ENCODE measurements at places on chromosomes 7 and 10.
A peak's percentile ranks its signal among the peaks of the same experiment; 100 is the strongest.

DNA sequence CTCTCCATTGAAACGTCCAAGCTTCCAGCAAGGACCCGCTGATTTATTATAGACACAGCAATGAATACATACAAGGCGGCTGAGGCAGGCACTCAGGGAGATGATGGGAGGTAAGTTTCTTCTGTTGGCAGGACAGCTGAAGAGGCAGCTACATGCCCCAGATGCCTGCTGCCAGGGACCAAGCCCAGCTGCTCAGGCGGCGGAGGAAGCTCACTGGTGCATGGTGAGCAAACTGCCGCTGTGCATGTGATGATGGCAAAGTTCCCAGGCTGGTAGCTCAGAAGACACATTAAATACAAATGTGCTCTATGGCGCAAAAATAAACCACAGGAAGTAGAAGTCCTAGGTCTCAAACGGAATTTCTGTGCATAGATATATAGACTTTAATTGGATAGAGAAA is 2.3 kb downstream of the DNTT start:
- DNase-seq, result peak; percentile 47

DNA sequence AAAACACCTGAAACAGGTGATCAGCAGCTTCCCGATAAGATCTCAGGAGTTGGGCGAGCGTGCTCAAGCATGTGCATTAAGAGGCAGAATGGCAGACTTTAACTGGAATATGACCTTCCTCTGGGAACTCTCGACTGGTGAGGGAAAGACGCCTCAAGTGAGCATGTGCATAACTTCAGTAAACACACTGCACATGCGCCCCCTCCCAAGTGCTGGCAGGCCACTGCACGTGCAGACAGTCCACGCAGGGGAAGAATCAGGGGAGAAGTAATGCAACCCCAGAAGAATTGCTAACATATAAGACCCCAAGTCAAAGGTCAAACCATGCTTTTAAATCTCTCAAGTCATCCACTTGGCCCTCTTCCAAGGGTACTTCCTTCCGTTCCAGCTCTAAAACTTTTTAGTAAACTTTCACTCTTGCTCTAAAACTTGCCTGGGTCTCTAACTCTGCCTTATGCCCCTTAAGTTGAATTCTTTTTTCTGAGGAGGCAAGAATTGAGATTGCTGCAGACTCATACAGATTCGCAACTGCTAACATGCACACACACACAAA is 541.0 kb downstream of the TNS3 start:
- DNase-seq, result no peak

DNA sequence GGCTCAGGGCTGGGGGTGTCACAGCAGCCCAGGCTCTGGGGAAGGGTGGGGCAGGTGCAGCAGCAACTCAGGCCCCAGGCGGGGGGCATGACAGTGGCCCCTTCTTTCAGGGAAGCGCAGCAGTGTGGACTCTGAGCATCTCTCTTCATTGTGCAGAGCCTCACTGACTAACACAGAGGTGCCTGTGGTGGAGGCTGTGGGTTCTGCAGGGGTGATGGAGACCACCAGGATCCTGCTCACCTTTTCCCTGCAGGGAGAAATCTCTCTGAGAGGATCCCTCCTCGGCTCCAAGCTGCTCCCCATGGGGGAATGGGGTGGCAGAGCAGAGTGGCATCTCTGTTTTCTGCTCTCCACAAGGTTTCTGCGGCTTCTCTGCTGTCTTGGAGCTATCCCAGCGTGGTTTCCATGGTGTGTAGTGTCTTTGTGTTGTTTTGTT is 37.8 kb upstream of the SHH start:
- DNase-seq, result no peak

- DNase-seq, result no peak
Observed at GRCh38 chr10:33487014-33487776, 152.7 kb upstream of the NRP1 start.

- no peak for DNase-seq
Observed at GRCh38 chr10:14144451-14144850, 186.3 kb downstream of the FRMD4A start.

GRCh38 chr7:6228361-6229229 is 43.8 kb downstream of the CYTH3 start:
- no peak for DNase-seq

DNA sequence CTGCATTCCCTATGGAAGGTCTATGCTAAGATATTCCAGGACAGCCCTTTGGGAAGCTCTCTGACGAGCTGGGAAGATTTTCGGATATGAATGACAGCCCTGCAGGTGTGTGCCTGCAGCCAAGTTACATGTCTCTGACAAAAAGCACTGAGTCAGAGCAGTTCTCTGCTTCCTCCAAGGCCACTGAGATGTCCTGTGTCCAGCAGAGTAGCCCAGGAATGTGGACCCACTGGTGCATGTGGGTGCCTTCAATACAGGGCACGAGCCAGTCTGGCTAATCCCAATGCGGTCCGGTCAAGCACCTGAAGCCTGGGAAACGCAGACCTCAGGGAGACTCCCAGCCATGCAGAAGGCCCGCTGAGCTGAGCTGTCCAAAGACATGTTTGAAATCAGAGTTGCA is 565.7 kb downstream of the TCERG1L start:
- no peak for DNase-seq

DNA sequence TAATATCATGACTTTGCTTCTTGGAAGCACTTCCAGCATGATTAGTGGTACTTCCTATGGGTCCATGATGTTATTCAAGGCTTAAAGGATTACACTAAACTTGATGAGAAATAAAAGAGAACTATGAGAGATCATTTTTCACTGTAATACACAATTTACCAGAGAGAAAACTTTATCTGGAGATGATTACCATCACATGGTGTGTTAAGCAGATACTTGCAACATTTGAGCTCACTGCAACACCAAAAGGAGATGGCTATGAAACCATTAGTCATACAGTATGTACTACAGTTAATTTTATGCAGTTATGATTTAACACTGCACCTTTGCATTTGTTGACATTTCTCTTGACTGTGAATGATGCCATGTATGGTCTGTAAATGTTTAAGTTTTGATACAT is 311.3 kb upstream of the AOAH start:
- DNase-seq, result no peak

- no peak for DNase-seq
Observed at GRCh38 chr10:107091126-107091525, 73.4 kb downstream of the SORCS1 start.

DNA sequence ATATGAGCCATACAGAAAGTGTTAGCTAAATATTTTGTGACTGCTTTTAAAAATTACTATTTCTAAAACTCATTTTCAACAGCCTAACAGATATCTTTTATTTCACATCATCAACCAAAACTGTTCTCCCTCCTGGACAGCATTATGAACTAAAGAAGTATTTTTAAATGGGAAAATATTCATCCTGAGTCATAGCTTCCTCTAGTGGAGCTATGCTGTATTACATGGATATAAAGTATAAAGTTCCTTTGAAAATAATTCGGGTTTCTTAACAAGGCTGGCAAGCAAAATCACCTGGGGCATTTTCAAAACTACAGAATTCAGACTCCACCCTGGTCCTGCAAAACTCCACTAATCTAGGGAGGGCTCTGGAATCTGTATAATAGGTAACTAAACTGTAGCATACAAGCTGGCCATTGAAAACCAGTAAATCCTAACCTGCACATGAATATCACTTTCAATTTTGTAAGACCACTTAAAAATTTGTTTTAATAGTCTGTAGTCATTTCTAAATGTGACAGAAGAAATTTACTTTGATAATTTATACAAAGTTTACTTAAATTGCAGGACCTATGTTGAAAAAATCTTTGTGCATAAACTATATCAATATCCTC is 53.5 kb downstream of the SCIN start:
- DNase-seq, result no peak

DNA sequence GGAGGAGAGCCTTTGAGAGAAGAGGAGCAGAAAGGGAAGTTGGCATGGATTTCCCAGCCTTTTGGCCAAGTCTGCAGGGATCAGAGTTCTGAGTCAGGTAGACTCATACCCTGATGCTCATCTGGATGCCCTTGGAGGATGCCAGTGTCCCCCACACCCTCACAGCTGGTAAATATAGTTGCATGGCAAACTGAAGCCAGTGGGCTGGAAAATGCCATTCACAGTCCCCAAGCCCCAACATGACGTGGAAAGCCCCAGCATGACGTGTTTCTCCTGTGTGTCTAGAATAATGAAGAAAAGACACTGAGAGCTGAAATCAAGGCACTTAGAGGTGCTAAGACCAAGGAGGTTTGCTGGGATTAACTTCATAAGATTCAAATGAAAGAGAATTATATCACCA is 24.8 kb upstream of the APBB1IP start:
- DNase-seq, result no peak

DNA sequence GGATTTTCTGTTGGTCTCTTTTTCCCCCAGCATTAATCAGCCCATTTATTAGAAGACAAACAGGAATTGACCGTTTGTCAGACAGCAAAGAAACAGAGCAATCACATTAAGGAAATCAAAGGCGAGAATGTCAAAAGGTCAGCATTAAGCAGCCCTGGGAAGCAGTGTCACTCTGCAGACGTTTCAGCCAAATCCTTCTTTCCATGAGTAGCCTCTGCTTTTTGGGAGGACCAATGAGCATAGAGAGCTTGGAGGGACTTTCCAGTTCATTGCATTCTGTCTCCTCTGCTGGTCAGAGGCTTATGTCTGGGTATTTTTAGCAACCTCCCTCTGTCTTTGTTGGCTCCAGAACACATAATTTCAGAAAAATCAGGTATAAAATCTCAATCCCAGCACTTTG is 481.4 kb downstream of the GALNT17 start:
- DNase-seq, result no peak

- DNase-seq, result no peak
Observed at GRCh38 chr7:148585399-148585798, 5.2 kb upstream of the C7orf33 start.

- no peak for DNase-seq
Observed at GRCh38 chr10:17023386-17024298, 106.0 kb downstream of the CUBN start.

GRCh38 chr7:99693427-99694200 is 13.8 kb upstream of the CYP3A5 start:
- peak; percentile 59 for DNase-seq

GRCh38 chr10:94192333-94192732 is 170.4 kb downstream of the NOC3L start:
- DNase-seq, result no peak

DNA sequence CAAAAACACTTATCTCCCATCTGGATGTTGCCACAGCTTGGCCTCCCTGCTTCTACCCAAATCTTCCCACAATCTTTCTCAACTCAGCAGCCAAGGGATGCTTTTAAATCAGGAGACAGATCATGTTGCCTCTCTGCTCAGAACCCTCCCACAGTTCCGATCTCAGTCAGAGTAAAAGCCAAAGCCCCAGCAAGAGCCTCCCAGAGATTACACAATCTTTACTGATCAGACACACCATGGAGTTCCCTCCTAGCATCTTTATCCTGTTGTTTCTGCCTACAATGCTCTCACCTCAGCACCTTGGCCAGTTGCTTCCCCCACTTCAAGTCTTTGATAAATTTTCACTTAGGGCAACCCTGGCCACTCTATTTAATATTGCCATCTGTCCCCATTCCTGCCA is 41.9 kb upstream of the ZNF33B start:
- DNase-seq, result no peak

DNA sequence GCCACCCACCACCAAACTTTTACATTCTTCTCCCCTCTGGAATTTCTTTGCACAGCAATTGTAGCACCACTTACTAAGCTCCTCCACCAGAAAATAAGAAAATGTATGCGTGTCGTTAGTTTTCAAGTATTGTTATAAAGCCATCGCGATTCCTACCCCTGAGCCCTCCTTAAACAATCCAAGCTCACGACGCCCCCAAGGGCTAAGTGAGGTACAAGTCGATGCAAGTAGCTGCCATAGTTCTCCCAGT is 1.3 kb downstream of the FRAT2 start:
- DNase-seq, result no peak

GRCh38 chr7:103538964-103539709 is 93.1 kb upstream of the SLC26A5 start:
- no peak for DNase-seq

GRCh38 chr10:92274071-92274470 is 16.8 kb downstream of the CPEB3 start:
- DNase-seq, result no peak

- no peak for DNase-seq
Observed at GRCh38 chr10:124899151-124899550, 42.8 kb upstream of the ZRANB1 start.

- DNase-seq, result peak; percentile 73
Observed at GRCh38 chr7:3063016-3063753, 19.5 kb upstream of the CARD11 start.

- no peak for DNase-seq
Observed at GRCh38 chr7:65846008-65846570, 26.8 kb upstream of the VKORC1L1 start.

DNA sequence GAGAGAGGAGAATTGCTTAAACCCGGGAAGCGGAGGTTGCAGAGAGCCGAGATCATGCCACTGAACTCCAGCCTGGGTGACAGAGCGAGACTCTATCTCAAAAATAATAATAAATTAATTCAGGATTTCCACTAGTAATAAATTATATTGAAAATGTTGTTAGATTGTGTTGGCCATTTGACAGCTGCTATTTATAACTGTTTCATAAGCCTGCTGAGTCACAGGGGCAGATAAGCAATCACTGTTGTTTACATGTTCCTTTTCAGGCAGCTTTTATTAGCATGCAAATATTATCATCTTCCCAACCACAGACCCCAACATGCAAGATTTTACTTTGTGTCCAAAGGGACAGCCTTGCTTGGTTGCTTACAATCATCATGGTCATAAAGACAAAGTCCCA is 49.5 kb upstream of the ZNF138 start:
- DNase-seq, result no peak

GRCh38 chr7:4202154-4202736 is 479.9 kb upstream of the FOXK1 start:
- DNase-seq, result no peak

DNA sequence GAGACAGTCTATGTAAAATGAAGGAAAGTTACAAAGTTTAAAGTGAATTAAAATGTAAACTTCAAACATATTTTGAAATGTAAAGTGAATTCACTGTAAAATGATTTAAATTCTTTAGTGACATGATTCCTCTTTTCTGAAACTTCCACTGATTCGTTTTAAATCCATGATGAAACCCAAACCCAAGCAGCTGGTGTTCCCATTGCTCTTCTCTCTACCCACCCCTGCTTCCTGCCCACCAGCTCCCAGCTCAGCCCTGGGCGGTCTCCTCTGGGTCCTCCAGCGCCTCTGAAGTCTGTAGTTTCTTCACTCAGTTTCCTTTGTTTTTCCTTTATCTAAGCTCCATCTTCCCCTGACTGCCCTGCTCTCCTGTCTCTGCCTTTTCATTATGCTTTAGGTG is 175.9 kb downstream of the SNX10 start:
- no peak for DNase-seq
